Kidney tubule cell (primary cell): ENCODE measurements at places on chromosomes 2 and 18.

DNA sequence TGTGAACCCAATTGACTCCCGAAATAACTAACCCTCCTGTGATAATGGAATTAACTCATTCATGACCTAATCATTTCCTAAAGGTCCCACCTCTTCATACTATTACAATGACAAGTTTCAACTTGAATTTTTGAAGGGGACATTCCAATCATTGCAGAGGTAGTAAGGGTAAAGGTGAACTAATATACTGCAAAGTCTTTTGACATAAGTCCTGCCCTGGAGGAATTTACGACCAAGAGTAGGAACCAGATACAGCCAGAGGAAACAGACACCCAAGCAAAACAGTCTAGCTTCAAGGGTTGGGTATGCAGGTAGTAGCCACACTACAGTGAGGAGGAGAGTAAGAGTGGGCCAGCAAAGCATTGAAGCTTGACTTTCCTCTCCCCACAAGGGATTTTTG is 1.2 kb upstream of the SRBD1 start:
- peak; percentile 68 for DNase-seq

- DNase-seq: no peak
Observed at GRCh38 chr2:31922542-31923408, 88.0 kb downstream of the MEMO1 start.

DNA sequence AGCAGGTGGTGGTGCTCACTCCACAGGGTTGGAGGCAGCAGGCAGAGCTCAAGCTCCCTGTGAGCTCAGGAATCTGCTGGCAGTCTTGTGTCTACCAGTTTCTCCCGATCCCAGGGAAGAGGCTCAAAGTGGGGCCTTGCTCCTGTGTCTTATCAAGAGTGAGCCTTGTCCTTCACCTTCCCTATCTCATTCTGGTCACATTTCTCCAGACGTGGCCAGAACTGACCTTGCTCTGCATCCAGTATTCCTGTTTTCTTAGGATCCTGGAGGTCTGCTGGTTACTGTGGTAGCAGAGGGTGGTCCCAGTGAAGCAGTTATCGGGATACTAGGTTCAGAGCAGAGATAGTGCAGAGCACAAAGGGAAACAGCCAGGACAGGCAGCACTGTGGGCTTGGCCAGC is 47.1 kb upstream of the ASB18 start:
- DNase-seq: no peak

- DNase-seq: no peak
Observed at GRCh38 chr2:10556271-10557140, 108.4 kb upstream of the ODC1 start.

DNA sequence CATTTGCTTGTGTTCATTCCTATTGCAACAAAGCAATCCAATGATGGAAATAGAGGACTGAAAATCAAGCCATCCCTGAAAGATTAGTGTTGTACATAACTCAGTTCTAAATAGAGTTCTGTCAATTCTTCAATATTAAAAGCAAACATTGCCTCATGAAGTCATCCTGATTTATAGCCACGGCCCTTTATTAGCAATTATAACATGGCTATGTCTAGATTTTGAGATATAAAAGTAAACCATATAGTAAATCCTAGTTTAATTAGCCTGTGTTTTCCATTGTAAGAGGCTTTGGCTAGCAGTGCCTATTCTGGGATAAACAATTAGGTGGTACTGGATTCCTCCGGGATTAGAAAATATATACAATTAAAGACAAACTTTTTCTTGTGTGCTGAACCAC is 33.2 kb upstream of the VIT start:
- DNase-seq: no peak

DNA sequence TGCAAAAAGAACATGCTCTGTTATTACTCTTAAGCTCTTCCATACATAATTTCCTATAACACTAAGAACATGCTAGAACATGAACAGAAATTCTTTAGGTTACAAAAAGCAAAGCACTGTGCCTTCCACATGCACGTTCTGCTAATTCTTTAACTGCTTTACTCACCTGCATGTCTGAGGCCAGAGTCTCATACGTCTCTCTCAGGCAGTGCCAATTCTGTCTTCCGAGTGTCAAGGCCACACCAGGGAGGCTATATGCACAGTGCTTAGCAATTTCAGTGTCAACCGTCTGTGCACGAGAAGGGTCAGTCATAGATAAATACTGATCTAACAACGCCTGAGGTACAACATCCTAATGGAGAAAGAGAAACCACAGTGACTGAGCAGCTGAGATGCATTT is 55.1 kb downstream of the PPP4R1 start:
- no peak for DNase-seq

GRCh38 chr2:54704238-54704637 is 19.2 kb upstream of the EML6 start:
- no peak for DNase-seq

DNA sequence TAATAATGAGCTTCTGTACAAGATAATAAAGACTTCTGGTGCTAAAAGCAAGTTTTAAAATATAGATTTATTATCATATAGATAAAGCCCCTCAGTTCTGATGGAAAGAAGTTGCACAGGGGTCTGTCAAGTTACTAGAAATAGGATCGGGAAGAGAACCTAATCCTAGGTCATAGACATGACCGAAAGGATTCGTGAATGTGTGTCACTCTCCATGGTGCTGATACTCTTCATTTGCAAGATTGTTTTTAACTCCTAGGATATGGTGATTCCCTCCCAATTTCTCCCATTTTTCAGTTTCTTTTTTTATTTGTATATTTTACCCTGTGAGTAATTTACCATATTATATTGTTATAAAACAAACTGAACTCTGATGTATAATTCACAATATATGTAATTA is 58.9 kb upstream of the CTNNA2 start:
- peak; percentile 7 for DNase-seq

- no peak for DNase-seq
Observed at GRCh38 chr2:9347411-9347881, 75.9 kb downstream of the ITGB1BP1 start.
